ENCODE measurements at places on chromosomes 13 and 19. TPM values are rescaled to one million over a fixed set of nuclear protein-coding genes. Genes with fewer than 3 reads are reported as not detected.

The ZSCAN4 gene
- not detected for polyA plus RNA-seq

- peaks cover 8% of the 10 kb centered on the region for H3K4me1 ChIP-seq
- H3K27me3 ChIP-seq: no peaks in the 10 kb centered on the region
- H3K27ac ChIP-seq: peak overlapping the region; percentile 54
These were observed 115.3 kb downstream of the LRCH1 start for GRCh38 chr13:46668302-46668720.

DNA sequence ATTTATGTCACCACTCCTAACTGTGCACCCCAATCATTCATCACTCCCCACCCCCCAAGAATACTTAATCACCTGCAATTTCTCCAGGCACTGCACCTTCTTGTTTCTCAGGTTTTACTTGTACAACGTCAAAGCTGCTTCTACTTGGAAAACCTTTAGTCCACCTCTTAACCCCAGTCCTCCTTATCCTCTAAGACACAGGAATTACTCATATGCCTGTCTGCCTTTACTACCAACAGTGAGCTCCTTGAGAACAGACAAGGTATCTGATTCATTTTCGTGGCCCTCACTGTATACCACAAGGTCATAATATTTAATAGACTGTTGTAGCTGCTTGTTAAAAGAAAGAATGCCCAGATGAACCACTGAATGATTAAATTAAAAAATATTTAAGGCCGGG is 21.0 kb upstream of the NDFIP2 start:
- H3K4me1 ChIP-seq: no peaks in the 10 kb centered on the region
- no peak overlapping the region for H3K27ac ChIP-seq
- H3K27me3 ChIP-seq: no peaks in the 10 kb centered on the region
- no peaks in the 10 kb centered on the region for H3K36me3 ChIP-seq
- DNase-seq: no peak
- no peak overlapping the region for H3K4me3 ChIP-seq

The SLC25A41 gene
- 0.03 TPM for polyA plus RNA-seq

DNA sequence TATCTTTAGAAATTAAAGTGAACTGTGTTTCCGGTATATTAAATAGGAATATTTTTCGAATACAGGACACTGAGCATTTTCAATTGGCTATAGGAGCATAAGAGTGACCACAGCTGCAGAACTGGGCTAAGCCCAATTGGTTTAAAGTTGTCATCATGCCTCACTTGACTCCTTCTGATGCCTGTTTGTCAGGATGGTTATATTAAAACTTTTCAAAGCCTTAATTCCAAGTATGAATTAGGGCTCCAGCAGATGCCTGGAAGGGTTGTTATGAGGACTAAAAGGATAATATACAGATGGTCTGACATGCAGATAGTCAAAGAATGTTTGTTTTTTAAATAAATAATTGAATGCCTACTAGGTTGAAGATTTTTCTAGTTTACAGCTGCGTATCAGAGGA is 100.0 kb downstream of the LMO7 start:
- H3K4me3 ChIP-seq: no peak overlapping the region
- H3K36me3 ChIP-seq: peaks cover 2% of the 10 kb centered on the region
- H3K27ac ChIP-seq: no peak overlapping the region
- no peaks in the 10 kb centered on the region for H3K27me3 ChIP-seq
